ENCODE measurements at places on chromosomes 5 and 9. TPM values are rescaled to one million over a fixed set of nuclear protein-coding genes. Genes with fewer than 3 reads are reported as not detected.

The SNX30 gene
- 20.8 TPM for total RNA-seq

DNA sequence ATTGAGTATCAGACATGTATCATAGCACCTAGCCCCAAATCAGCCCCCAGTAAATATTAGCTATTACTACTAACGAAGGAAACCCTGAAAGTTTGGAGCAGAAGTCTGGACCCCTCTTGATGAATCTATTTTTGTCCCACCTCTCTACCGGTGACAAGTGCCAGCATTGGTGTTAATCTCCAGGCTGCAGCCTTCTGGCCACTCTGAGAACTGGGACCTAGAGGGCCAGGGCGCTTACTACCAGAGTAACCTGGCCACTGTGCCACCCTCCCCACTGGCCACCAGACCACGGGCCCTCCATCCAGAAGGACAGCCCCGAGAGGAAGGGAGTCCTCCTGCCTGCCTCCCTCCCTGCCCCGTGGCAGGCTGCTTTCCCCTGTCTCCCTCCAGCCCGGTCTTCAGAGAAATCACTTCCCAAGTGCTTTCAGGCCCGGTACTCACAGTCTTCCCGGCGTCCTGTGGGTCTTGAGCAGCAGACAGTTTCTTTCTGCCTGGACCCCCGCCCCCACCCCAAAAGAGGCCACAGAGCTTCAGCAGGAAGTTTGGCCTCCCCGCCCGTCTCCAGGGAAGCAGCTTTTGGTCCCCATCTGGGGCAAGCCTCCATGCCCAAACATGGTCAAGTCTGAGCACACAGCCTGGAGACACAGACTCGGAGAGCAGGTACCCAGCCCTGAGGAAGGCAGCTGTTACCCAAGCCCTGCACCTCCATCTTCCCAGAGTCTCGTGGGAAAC lies at the start of gene KCNMB1:
TSS of gene KCNMB1 (minus strand) at position 550 of the 732 bp plus-strand sequence. CDS start 3,920 bp downstream, outside the sequence.
- no peak for DNase-seq

DNA sequence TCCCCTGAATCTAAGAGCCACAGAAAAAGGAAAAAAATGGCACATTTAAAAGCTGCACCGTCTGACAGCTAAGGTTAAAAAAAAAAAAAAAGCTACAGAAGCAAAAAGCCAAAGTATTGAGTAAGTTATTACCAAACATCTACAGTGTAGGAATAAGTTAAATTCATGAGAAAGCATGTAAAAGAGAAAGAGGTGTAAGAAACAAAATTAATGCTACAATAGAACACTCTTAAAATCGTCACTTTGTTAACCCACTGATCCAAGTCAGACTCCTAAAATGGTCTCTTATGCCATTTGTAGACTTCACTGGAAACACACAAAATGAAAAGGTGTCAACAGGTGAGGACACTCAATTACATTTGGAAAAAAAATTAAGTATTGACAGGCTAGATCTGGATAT lies 120.2 kb downstream of the SSBP2 start:
- DNase-seq: no peak

GRCh38 chr5:72408603-72409002 lies 88.4 kb downstream of the PTCD2 start:
- no peak for DNase-seq

DNA sequence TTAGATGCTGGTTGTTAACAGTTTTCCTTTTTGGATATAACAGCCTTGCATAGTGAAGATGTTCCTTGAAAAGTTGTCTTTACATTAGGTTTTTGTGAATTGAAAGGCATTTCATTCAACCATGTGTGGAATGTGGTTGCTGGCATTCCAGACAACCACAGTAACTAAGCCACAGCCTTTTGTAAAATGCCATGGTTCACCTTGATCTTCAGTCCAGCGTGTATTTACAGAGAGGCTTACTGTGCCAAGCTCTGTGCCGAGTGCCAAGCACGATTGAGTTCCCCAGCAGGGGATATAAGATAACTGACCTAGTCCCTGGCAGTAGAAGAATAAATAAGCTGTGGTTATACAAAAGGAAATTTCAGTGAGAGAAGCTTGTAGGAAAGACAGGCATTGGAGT lies 4.9 kb downstream of the EXOSC2 start:
- DNase-seq: no peak

The TEX48 gene
- total RNA-seq: not detected

The RBM27 gene
- 36.7 TPM for total RNA-seq

The ATG10 gene
- total RNA-seq: 11.3 TPM

- no peak for DNase-seq
These were observed 16.7 kb downstream of the PTGS1 start for GRCh38 chr9:122387536-122387935.

- DNase-seq: no peak
These were observed 56.8 kb downstream of the UGCG start for GRCh38 chr9:111953444-111953843.

DNA sequence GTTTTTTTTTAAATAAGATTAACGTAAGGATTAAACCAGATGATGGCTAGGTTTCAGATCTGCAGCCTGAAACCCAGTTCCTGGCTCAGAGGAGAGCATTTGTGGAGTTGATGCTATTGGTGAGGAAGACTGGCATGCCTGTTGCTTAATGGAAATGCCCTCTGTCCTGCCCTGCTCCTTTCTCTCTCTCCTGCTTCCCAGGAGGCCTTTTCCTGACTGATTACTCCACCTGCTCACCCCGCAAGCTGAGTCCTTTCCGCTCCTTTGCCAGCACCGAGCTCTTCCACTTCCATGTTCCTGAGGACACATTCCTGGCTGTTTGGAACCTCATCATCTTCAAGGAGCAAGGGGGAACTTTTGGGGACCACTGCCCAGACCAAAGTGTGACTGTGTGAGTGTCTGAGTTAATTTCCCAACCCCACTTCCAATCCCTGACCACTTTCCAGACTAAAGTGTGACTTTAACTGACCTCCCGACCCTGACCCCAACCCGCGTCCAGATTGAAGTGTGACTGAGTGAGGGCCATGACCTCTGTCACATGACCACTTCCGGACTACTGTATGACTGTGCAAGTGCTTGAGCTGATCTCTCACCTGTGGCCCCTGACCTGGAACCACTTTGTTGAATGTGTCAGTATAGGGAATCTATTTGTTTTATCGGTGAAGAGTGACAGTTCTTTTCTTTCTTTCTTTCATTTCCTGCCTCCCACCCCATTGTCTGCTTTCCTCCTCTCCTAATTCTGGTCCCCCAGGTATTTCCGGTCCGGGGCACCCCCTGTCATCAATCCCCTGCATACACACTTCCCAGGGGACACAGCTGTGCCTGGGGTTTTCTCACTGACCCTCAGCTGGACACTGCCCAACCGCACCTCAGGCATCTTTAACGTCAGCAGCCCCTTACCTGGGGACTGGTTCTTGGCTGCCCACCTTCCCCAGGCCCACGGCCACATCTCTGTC lies 5.5 kb downstream of the TMEM8B start:
- no peak for DNase-seq

GRCh38 chr5:107391787-107392186 lies 278.9 kb downstream of the EFNA5 start:
- no peak for DNase-seq

DNA sequence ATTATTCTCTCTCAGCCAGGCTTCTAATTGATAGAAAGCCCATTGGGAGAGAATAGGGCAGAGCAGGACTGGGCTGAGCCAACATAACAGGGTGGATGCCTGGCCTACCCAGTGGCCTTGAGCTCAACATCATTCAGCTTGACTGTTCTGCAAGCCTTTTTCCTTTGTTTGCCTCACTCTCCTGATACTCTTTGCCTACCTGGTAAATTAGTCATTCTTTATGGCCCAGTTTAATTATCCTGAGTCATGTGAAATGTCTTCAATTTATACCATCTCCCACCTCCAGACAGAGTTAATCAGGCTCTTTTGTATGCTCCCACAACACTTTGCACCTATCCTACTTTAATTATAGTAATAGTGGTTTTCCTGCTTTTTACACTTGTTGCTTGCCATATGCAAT lies 13.6 kb downstream of the GLRA1 start:
- no peak for DNase-seq

The PCDHGA6 gene
- total RNA-seq: 4.8 TPM

DNA sequence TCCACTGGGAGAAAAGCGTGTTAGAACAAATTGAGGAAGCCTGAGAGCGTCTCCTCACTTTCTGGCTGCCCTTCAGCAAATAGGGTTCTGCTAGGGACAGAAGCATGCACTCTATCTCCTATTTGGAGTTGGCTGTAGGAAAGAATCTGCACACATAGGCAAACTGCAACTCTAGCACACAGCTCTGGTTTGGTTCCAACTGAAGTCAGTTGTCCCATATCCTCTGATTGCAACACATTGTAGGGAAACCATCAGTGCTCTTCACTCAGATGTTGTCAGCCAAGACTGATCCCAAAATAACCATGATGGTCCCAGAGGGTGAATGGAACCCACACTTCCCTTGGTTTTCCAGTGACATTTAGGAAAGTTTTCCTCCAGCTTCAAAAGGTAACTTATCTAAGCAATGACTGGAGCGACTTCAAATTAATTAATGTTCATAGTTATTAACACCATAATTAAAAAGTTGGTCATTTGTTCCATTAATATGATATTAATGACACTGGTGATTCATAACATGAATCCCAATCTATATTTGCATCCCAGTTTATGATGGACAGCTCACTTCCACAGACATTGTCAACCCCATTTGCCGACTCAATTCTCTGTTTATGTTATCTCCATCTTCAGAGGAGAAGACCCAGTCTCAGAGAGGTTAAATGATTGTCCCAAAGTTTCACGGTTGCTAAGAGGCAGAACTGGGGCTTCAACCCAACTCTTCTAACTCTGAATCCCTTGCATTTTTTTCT lies 136.7 kb upstream of the ZNF462 start:
- DNase-seq: no peak

GRCh38 chr5:37641933-37642332 lies 197.9 kb downstream of the GDNF start:
- DNase-seq: no peak
